ENCODE measurements at places on chromosomes 6 and 20.
A peak's percentile ranks its signal among the peaks of the same experiment; 100 is the strongest.

GRCh38 chr6:2579804-2580570 lies 170.7 kb downstream of the MYLK4 start:
- no peak for DNase-seq

GRCh38 chr20:34887023-34887422 lies 10.6 kb downstream of the ACSS2 start:
- no peak for DNase-seq

DNA sequence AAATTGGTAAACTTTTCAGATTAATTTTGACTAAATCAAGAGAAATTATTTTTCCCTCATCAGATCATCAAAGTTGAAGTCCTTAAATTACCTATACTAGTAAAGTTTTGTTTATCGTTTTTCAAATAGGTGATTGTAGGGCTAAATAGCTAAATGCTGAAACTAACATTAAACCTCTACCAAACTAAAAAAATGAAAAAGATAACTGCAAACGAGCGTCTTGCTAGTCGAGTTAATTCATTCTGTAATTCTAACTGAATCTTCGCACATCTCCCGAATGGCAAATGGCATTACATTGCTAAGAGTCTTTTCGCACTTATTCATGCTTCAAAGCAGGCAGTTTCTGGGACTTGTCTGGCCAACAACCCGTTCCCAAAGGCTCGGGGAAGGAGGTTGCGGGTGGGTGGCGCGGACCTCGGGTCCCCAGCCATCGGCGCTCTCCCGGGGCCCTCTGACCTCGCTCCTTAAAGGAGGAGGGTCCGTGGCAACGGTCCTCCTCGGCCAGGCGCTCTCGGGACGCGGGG lies 43.8 kb downstream of the POPDC3 start:
- no peak for DNase-seq

DNA sequence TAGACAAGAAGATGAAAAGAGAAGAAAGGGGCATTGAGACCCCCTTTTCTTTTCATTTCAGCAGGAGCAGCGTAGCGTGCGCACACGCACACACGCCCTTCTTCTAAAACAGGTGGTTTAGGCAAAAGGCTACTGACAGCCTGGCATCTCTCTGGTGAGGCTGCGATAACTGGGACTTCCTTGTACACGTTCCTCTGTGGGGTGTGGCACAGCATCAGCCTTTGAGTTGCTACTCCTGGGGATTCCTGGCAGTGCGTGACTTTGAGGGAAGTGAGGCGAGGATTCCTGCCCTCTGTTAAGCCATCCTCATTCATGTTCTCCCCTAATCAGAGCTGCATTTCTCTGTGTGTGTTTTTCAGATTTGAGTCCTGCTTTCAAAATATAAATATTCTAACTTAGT lies 94.7 kb downstream of the TMEM170B start:
- peak; percentile 86 for DNase-seq

DNA sequence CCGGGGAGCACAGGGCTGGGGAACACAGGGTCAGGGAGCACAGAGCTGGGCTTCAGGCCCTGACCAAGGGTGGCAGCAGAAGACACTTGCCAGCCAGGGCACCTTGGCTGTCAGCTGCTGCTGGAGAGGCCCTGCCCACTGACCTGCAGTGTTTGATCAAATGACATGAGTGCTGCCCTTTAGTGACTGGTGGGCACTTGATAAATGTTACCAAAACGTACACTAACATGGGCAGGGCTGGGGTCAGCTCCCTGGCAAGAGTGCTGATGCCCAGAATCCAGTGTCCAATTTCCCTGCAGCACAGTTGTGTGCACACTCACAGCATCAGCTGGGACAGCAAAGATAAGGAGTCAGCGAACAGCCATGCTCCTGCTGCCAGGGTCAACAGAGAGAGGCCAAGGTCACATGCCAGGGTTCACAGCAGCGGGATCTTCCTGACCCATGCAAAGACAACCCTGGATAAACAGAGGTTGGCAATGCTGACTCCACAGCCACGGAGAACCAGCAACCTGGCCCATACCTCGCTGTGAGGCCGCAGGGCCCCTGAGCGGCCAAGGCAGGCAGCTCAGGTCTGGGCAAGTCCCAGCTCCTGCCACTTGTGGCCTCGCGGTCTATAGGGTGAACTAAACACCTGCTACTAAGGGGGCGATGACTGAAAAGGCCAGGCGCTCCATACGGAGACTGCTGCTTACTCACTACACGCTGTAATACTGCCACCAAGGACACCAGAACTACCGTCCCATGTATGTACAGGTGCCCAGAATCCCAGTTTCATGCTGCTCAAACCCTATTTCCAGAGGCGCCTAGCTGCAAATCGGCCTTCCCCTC lies 46.3 kb downstream of the NINL start:
- DNase-seq = no peak

DNA sequence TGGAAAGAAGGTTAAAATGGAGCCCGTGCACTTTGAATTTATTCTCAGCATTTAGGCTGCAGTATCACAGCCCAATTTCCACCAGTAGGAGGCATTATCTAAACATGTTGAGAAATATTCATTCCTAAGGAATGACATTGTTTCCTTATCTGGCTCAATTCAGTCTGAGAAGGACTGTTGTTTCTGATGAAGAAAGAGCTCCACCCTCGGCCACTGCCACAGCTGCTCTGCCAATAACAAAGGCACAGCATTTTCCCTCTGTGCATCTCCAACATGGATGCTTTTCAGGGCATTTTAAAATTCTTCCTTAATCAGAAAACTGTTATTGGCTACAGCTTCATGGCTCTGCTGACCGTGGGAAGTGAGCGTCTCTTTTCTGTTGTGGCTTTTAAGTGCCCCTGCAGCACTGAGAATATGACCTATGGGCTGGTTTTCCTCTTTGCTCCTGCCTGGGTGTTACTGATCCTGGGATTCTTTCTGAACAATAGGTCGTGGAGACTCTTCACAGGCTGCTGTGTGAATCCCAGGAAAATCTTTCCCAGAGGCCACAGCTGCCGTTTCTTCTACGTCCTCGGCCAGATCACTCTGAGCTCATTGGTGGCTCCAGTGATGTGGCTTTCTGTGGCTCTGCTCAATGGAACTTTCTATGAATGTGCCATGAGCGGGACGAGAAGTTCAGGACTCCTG lies at the start of gene CALHM5:
Gene CALHM5 (plus strand): TSS at position 216 of the 687 bp plus-strand sequence. CDS start 58 bp downstream, at position 274.
- peak; percentile 12 for DNase-seq

- DNase-seq = no peak
Observed at GRCh38 chr20:37921341-37921929, 18.5 kb downstream of the VSTM2L start.

DNA sequence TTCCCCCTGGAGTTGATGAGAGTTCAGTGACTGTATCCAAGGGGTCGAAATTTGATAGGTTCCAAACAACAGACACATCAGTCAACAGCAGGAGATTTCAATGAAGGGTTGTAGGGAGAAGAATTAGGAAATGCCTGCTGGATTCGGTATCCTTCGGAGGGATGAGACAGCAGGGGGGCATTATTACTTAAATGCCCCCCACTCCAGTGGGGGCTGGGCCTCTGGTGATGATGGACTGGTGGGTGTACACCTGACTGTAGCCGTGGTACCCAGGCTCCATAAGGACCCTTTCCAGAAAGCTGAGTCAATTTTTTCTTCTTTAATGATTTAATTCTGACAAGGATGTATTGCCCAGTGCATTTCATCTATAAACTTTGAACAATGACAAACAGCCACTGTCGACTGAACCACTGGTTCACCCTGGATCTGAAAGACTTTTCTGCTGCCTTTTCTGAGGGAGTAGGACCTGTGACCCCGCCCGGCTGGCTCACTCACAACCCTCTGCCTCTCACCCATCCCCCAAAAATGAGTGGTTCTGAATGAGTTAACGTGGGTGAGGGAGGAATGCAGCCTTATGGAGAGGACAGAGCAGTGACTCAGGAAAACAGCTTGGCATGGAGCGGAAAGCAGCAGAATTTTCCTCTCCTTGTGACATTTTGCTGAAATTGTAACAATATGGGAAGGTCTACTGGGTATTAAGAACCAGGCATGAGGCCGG lies 41.0 kb downstream of the ZMYND8 start:
- DNase-seq = peak; percentile 43

- no peak for DNase-seq
Observed at GRCh38 chr6:165599596-165600487, 63.2 kb downstream of the PDE10A start.

DNA sequence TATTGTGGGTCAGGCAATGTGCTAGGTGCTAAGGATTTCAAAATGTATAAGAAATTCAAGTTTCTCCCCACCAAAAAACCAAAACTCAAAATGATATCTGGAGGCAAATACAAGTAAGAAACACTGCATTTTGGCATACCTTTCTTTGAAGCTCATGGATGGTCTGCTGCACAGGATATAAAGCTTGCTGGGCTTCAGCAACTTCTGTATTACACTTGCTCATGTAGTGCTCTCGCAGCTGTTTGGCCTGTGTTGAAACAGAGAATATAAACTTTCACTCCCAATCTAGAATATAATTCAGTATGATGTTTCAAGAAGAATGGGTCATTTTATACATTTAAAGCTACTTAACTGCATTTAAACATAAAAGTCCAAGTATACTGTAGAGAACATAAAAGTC lies 39.6 kb downstream of the SHPRH start:
- no peak for DNase-seq

DNA sequence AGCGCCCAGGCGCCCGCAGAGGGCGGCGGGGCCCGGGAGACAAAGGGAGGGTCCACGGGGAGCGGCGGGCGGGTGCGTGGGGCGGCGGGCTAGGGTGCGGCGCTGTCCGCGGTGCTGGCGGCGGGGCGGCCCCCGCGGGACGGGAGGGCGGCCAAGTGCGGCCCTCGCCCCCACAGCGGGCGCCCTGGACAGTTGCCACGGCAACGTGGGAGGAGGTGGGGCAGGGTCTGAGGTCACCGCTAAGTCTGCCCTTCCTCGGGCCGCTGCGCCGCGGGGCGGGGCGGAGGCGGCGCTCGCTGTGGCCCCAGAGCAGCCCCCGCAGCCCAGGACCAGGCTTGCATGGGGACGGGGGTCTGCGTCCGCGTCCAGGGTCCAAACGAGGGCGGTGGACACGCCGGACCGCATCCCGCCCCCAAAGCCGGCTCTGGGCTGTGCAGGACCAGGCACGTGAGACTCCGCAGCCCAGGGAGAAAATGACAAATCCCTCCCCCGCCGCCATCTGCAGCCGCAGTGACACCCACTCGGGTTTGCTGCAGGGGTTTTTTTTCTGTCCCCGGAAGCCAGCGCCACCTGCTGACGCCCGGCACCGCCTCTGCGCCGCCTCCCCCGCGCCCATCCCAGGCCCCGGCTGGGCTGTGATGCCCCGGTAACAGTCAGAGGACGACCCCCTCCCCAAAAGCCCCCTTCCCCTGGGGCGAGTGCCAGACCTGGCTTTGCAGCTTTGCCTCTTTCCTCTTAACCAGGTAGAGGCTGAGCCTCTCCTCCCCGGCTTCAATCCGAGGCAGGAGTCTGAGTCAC lies 36.8 kb downstream of the YTHDF1 start:
- DNase-seq = no peak

- DNase-seq = no peak
Observed at GRCh38 chr6:144122861-144123260, 27.5 kb upstream of the STX11 start.

All from LoVo (cell line).